ENCODE measurements at places on chromosomes 12 and 14.

- no peak overlapping the region for H3K4me3 ChIP-seq
- H3K36me3 ChIP-seq: no peaks in the 10 kb centered on the region
- no peak overlapping the region for H3K27ac ChIP-seq
- no peak for DNase-seq
Measured at GRCh38 chr14:33924566-33925100, 26.2 kb downstream of the EGLN3 start.

DNA sequence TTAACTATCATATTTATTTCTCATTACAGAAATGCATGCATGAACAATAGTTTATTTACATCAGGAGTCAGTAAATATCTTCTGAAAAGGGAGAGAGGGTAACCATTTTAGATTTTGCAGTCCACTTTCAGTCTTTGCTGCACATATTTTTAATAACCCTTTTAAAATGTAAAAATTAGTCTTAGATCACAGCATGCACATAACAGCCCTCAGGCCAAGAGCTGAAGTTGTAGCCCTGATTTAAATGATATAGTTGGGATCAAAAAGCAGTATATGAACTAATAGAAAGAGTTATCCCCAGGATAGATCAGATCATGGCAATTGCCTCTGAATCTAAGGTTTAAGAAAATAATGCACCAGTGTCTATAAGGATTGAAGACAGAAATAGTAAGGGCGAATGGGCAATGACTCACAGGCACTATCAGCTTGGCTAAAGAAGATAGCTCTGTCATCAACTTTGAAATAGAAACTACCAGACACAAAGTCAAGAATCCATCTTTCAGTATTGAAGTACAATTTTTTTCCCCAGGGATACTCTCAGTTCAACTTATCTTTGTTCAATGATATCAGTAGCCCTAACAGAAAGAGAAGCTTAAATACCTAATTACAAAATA, 13.1 kb upstream of the CLEC7A start:
- H3K27me3 ChIP-seq: peaks cover 4% of the 10 kb centered on the region
- no peaks in the 10 kb centered on the region for H3K4me1 ChIP-seq
- no peak for DNase-seq
- H3K27ac ChIP-seq: no peak overlapping the region
- no peak overlapping the region for H3K4me3 ChIP-seq
- H3K36me3 ChIP-seq: no peaks in the 10 kb centered on the region

DNA sequence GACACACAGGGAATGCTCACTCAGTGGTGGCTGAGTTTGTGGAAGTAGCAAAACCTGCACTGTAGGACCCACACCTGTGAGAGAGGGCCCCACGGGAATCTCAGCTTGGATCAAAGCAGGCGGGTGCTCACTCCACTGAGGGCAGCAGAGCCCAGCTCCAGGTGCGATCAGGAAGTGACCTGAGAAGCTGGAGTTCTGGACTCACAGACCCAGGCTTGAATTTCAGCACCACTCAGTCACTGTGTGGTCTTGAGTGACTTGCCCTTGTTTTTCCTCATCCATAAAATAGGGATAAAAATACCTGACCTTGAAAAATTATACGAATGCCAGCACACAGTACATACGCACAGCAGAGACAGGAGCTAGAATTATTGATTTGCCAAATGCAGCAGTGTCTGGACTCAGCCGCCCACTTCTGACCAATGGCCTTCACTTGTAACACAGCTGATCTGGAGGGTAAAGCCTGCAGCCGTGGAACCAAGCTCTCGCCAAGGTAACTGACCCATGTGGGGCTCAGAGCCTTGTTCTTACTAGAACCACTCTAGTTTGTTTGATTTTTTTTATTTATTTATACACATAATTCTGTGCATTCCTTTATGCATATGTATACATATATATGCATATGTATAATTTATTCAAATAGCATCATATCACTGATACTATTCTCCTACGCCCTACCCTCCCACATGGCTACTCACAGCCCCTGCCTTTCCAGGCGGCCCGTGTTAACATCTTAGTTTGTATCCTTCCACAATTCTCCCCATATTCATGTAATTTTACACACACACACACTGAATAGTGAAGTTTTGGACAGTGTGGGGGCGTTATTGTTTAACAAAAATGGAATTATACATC, 53.9 kb downstream of the DPF3 start:
- no peaks in the 10 kb centered on the region for H3K4me1 ChIP-seq
- DNase-seq: no peak
- no peaks in the 10 kb centered on the region for H3K36me3 ChIP-seq
- no peak overlapping the region for H3K27ac ChIP-seq
- no peak overlapping the region for H3K4me3 ChIP-seq
- no peaks in the 10 kb centered on the region for H3K27me3 ChIP-seq

GRCh38 chr12:88572781-88573549, 7.3 kb downstream of the KITLG start:
- no peak for DNase-seq
- H3K27ac ChIP-seq: no peak overlapping the region
- no peak overlapping the region for H3K4me3 ChIP-seq
- H3K4me1 ChIP-seq: no peaks in the 10 kb centered on the region
- no peaks in the 10 kb centered on the region for H3K36me3 ChIP-seq
- no peaks in the 10 kb centered on the region for H3K27me3 ChIP-seq

DNA sequence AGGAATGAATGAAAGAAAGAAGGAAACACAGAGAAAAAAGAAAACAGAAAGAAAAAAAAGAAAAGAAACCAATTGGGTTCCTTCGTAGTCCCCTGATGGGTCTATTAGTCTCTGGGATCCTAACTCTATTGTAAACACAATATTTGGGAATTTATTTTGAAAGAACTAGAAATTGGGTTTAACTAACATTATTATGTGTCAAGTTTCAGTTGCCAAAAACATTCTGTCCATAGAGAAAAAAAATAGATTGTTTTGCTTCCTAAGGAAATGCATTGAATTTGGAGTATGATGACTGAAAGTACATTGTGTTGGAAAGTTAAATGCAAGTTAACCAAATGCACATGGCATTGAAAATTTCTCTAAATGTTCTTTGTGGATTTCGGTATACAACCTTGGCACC, 52.8 kb upstream of the PPP1R12A start:
- H3K27me3 ChIP-seq: no peaks in the 10 kb centered on the region
- H3K36me3 ChIP-seq: no peaks in the 10 kb centered on the region
- no peak overlapping the region for H3K4me3 ChIP-seq
- H3K27ac ChIP-seq: no peak overlapping the region
- no peaks in the 10 kb centered on the region for H3K4me1 ChIP-seq

DNA sequence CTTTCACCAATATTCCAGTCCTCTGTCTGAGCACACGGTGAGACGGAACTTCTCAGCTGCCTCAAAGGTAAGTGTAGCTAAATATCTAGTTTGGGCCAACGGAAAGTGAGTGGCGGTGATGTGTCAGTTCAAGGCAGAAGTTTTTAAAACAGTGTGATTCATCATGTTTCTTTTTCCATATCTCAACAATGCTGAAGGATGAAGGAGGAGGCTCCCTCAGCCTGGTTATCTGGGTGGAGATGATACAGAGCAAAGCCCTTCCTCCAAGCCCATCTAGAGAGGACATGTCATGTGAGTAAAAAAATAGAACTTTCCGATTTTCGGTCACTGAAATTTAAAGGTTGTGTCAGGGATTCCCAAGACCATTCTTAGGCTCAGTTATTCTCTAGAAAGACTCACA, 13.1 kb upstream of the ANP32D start:
- no peaks in the 10 kb centered on the region for H3K36me3 ChIP-seq
- H3K27ac ChIP-seq: no peak overlapping the region
- no peak for DNase-seq
- H3K27me3 ChIP-seq: peaks cover 5% of the 10 kb centered on the region

- H3K27me3 ChIP-seq: no peaks in the 10 kb centered on the region
- DNase-seq: no peak
- no peaks in the 10 kb centered on the region for H3K4me1 ChIP-seq
- H3K27ac ChIP-seq: no peak overlapping the region
Measured at GRCh38 chr12:31521964-31522363, 69.0 kb downstream of the DENND5B start.

DNA sequence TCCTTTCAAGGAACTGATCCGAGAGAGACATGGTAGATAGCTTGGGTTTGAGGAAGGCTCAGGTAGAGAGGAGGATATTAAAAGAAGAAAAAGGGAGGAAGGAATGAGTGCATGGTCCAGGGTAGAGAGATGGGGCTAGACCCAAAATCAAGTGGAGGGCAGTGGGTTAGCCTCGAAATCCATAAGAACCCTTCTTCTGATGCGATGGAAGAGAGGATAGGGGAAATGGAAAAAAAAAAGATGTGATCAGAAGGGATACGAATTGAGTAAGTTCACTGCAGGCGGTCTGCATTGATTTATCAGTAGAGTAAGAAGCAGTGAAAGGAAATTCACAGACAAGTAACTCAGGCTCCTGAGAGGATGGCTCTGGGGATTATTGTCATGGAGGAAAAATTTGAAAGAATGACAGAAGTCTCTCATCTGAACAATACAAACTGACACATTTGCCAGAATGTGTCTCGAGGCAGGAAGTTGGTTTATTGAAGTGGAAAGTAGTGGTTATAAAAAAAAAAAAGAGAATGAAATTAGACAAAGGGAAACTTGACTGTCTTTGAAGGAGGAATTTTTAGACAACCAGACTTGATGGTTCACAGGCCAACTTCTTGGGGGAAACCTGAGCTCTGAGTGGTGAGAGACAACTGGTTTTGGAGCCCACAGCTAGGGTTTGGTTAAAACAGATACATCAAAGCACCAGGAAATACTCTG, 10.2 kb downstream of the PPFIBP1 start:
- no peak overlapping the region for H3K27ac ChIP-seq
- no peaks in the 10 kb centered on the region for H3K36me3 ChIP-seq
- DNase-seq: no peak
- H3K27me3 ChIP-seq: no peaks in the 10 kb centered on the region
- no peak overlapping the region for H3K4me3 ChIP-seq
- no peaks in the 10 kb centered on the region for H3K4me1 ChIP-seq

DNA sequence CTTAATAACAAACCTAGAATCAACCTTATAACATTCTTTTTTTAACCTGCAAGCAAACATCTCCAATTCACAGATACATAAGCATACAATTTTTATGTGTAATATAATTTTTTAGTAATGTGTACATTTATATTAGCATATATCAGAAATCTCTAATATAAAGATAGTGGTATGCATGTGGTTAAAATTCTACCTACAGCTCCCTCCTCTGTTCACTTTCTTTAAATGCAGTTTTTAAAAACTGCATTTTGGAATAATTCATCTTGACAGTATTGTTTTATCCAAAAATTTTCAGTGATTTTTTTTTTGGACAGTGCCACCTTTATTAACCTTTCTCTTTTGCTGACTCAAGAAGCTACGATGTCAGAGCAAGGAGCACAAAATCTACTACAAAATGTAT, 13.2 kb upstream of the RXYLT1 start:
- no peak overlapping the region for H3K4me3 ChIP-seq
- no peak for DNase-seq
- H3K27me3 ChIP-seq: no peaks in the 10 kb centered on the region
- no peaks in the 10 kb centered on the region for H3K36me3 ChIP-seq

DNA sequence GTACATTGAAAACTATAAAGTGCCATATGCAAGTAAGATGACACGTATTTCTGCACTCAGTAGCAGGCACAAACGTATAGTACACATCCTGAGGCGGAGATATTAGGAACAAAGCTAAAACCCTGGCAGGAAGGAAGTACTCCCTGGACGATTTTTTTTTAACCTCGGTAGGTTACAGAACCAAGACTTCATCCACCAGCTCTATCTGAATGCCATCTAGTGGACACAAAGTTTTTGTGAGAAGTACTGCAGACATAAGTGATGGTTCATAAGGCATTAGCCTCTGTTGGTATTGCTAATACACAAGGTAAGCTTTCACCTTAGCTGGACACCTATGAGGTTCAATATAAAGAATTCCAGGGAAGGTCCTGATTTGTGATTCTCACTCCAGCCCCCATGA, 83.0 kb upstream of the CCDC196 start:
- H3K27ac ChIP-seq: no peak overlapping the region
- H3K36me3 ChIP-seq: no peaks in the 10 kb centered on the region
- DNase-seq: no peak
- H3K27me3 ChIP-seq: no peaks in the 10 kb centered on the region
- no peak overlapping the region for H3K4me3 ChIP-seq

DNA sequence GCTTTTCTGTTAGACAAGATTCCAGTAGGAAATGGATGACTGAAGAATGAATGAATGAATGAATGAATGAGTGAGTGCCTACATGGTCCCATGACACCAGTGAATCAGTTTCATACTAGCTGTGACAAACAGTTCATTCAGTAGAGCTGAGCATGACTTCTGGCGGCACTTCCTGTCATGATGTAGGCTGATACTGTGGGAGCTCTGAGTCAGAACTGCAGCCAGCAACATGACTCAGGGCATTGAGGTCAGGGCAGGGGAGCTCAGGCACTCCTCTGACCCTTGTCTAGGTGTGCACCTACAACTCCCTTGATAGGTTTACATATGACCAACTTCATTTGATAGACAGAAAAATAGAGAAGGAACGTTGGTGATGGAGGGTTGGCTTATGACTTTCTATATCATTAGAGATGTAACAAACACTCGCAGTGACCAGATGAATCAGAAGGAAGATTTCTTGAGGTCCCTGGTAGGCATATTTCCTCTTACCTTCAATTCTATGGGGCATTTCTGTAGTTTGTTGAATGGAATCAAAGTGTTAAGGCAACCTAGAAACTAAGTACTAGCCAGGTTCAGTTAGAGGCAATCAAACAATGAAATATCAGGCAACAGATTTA, 139.3 kb upstream of the ARHGAP5 start:
- peaks cover 2% of the 10 kb centered on the region for H3K4me1 ChIP-seq
- H3K36me3 ChIP-seq: no peaks in the 10 kb centered on the region
- no peaks in the 10 kb centered on the region for H3K27me3 ChIP-seq
- peak; percentile 15 for DNase-seq

DNA sequence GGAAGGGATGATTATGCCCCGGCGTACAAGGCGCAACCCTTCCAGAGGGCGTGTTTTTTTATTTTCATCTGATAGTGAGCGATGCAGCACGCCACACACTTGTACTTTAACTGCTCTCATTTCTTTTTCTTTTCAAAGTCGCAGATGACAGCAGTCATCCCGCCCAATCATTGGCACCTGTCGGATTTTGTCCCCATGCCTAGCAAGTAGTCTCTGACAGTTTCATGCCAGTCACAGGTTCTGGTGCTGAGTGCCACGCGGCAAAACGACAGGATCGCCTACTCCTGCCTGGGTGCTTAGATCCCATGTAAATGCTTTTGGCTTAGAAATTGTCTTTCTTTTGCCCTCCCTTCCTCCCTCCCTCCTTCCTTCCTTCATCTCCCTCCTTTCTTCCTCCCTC, 117.7 kb downstream of the GLT1D1 start:
- DNase-seq: no peak
- no peaks in the 10 kb centered on the region for H3K4me1 ChIP-seq
- no peak overlapping the region for H3K4me3 ChIP-seq
